ENCODE measurements at places on chromosomes 1 and 21.
A peak's percentile ranks its signal among the peaks of the same experiment; 100 is the strongest.

- no peak overlapping the region for H3K4me3 ChIP-seq
- H3K27me3 ChIP-seq, result no peaks in the 10 kb centered on the region
- no peaks in the 10 kb centered on the region for H3K36me3 ChIP-seq
- H3K4me1 ChIP-seq, result no peaks in the 10 kb centered on the region
- no peak overlapping the region for H3K27ac ChIP-seq
These were observed 61.7 kb downstream of the KCNT2 start for GRCh38 chr1:196546272-196547111.

DNA sequence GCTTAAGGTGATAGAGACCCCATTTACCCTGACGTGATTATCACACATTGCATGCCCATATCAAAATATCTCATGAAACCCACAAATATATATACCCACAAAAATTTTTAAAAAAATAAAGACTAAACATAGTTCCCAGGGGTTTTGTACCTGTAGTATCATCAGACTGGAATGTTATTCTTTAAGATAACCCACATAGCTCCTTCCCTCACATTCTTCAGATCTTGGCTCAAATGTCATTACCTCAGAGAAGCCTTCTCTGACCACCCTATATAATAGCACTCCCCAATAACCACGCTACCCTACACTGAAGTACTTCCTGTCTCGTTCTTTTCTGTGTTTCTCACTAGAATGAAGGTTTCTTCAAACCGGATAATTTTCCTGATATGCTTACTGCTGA lies 138.3 kb upstream of the SNX7 start:
- no peaks in the 10 kb centered on the region for H3K36me3 ChIP-seq
- no peak for DNase-seq
- H3K27me3 ChIP-seq, result no peaks in the 10 kb centered on the region
- no peak overlapping the region for H3K4me3 ChIP-seq
- no peak overlapping the region for H3K27ac ChIP-seq

DNA sequence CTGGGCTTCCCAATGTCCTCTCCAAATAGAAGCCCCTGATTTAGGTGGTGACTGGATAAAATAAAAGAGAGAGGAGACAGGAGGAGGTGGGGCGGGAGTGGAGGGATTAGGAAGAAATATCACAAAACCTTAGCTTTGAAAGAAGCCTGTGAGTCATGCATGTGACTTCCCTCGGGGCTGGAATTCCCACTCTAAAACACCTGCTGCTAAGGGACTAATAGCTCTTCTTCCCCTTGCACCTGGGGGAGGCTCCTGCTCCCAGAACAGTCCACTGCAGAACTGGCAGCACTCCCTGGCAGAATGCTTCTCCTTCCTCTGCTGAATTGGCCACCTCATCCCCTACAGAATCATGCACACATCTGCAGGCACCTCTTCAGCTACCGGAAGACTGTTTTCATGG lies 207.2 kb downstream of the ATG4C start:
- DNase-seq, result no peak
- H3K27me3 ChIP-seq, result peaks cover 18% of the 10 kb centered on the region
- H3K27ac ChIP-seq, result no peak overlapping the region
- no peaks in the 10 kb centered on the region for H3K4me1 ChIP-seq
- H3K36me3 ChIP-seq, result no peaks in the 10 kb centered on the region

GRCh38 chr1:203117611-203118575 lies 9.6 kb upstream of the ADORA1 start:
- no peak overlapping the region for H3K4me3 ChIP-seq
- no peaks in the 10 kb centered on the region for H3K36me3 ChIP-seq
- peaks cover 35% of the 10 kb centered on the region for H3K27me3 ChIP-seq
- no peak overlapping the region for H3K27ac ChIP-seq
- peaks cover 4% of the 10 kb centered on the region for H3K4me1 ChIP-seq

GRCh38 chr21:9837946-9838737 lies 683.2 kb upstream of the TPTE start:
- no peaks in the 10 kb centered on the region for H3K4me1 ChIP-seq
- no peaks in the 10 kb centered on the region for H3K27me3 ChIP-seq
- H3K27ac ChIP-seq, result no peak overlapping the region
- no peak for DNase-seq
- peaks cover 4% of the 10 kb centered on the region for H3K36me3 ChIP-seq

- no peak overlapping the region for H3K27ac ChIP-seq
- H3K4me3 ChIP-seq, result no peak overlapping the region
- DNase-seq, result no peak
- no peaks in the 10 kb centered on the region for H3K36me3 ChIP-seq
- H3K27me3 ChIP-seq, result peaks cover 2% of the 10 kb centered on the region
These were observed 9.7 kb downstream of the GJA5 start for GRCh38 chr1:147750618-147751217.

DNA sequence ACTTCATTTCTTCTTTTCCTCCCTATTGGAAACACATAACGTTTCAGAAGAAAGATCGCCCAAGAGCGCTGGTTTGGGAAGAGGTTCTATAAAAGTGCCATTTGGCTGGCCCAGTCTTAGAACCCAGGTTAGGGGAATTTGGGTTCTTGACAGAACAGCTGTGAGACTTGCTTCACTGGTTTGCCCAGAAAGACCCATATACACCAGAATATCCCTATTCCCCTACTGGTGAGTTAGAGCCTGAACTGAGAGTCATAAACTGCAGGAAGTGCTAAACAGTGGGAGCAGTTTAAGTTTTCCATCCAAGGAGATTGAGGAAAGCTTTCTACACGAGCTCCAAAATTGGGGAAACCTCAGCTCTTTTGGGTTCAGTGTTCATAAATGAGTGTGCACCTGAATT lies 275.2 kb downstream of the VAV3 start:
- no peaks in the 10 kb centered on the region for H3K27me3 ChIP-seq
- H3K4me3 ChIP-seq, result no peak overlapping the region
- no peak overlapping the region for H3K27ac ChIP-seq
- no peaks in the 10 kb centered on the region for H3K4me1 ChIP-seq

GRCh38 chr1:226886122-226886901 lies 15.9 kb downstream of the PSEN2 start:
- H3K4me3 ChIP-seq, result no peak overlapping the region
- no peaks in the 10 kb centered on the region for H3K27me3 ChIP-seq
- H3K27ac ChIP-seq, result no peak overlapping the region
- no peak for DNase-seq
- H3K4me1 ChIP-seq, result peaks cover 46% of the 10 kb centered on the region

DNA sequence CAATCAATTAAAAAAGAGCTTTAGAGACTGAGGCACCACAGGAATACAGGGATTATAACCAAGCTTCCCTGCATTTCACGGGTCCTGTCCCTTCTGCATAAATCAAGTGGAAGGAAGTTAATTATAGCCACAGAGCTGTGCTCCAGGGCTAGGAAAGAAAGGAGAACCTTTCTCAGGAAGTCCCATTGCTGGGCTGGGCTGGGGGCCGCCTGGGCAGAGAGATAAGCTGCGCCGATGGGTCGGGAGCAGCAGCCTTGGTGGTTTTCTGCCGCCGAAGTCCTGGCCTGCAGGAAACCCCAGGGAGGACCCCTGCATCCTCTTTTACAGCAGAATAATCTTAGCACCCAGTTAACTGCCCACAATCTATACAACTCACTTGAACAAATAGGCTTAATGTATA lies 12.6 kb upstream of the CD34 start:
- H3K36me3 ChIP-seq, result no peaks in the 10 kb centered on the region
- no peak for DNase-seq
- H3K27me3 ChIP-seq, result peaks cover 25% of the 10 kb centered on the region

- DNase-seq, result no peak
- H3K27ac ChIP-seq, result no peak overlapping the region
- no peaks in the 10 kb centered on the region for H3K36me3 ChIP-seq
- peaks cover 6% of the 10 kb centered on the region for H3K27me3 ChIP-seq
These were observed 73.9 kb upstream of the HAO2 start for GRCh38 chr1:119294722-119295121.

GRCh38 chr1:114108751-114109255 lies 44.9 kb downstream of the SYT6 start:
- peaks cover 2% of the 10 kb centered on the region for H3K4me1 ChIP-seq
- H3K27me3 ChIP-seq, result no peaks in the 10 kb centered on the region
- no peak for DNase-seq
- H3K4me3 ChIP-seq, result no peak overlapping the region

GRCh38 chr1:234963180-234963903 lies 165.3 kb downstream of the TOMM20 start:
- no peaks in the 10 kb centered on the region for H3K27me3 ChIP-seq
- H3K27ac ChIP-seq, result peak overlapping the region; percentile 98
- peak overlapping the region; percentile 63 for H3K4me3 ChIP-seq
- H3K4me1 ChIP-seq, result peaks cover 67% of the 10 kb centered on the region

Data from activated CD4-positive, alpha-beta memory T cell treated with anti-CD3 and anti-CD28 coated beads for 36 hours (primary cell).